Activated B cell treated with CpG ODN at 0.5 μM for 24 hours (primary cell): ENCODE measurements at places on chromosomes 1 and 21.

GRCh38 chr1:93353286-93353685 is 7.6 kb downstream of the DR1 start:
- H3K27ac ChIP-seq: no peak overlapping the region
- H3K4me3 ChIP-seq: no peak overlapping the region
- H3K27me3 ChIP-seq: no peaks in the 10 kb centered on the region
- no peak for DNase-seq
- peaks cover 70% of the 10 kb centered on the region for H3K36me3 ChIP-seq
- H3K4me1 ChIP-seq: peaks cover 52% of the 10 kb centered on the region

GRCh38 chr1:45205011-45205909 is 1.1 kb downstream of the ZSWIM5 start:
- peaks cover 13% of the 10 kb centered on the region for H3K4me1 ChIP-seq
- peaks cover 20% of the 10 kb centered on the region for H3K27me3 ChIP-seq
- DNase-seq: no peak
- H3K36me3 ChIP-seq: no peaks in the 10 kb centered on the region
- peak overlapping the region; percentile 84 for H3K4me3 ChIP-seq

GRCh38 chr1:59498640-59499039 is 201.7 kb downstream of the FGGY start:
- DNase-seq: no peak
- H3K27me3 ChIP-seq: no peaks in the 10 kb centered on the region
- H3K4me1 ChIP-seq: peaks cover 8% of the 10 kb centered on the region
- peaks cover 6% of the 10 kb centered on the region for H3K36me3 ChIP-seq

- peaks cover 15% of the 10 kb centered on the region for H3K4me1 ChIP-seq
- no peaks in the 10 kb centered on the region for H3K27me3 ChIP-seq
- no peak overlapping the region for H3K27ac ChIP-seq
- H3K4me3 ChIP-seq: no peak overlapping the region
These were observed 37.0 kb upstream of the ENAH start for GRCh38 chr1:225689882-225690459.

DNA sequence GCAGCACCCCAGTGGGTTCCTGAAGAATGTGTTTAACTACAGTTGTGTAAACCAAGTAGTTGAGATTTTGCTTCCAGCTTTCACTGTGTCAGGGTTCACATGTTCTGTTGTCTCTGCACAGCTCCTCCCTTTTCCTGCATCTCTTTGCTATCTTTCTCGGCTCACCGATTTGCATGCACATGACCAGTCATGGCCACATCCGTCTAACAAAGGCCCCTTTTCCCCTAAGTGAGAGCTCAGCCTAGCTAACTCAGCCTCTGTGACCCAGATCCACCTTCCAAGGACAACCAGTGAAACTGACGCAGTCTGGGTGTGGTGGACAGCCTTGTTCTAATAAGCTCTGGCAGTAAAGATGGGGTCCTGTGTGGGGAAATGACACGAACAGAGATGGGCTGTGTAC is 101.1 kb downstream of the ZP4 start:
- H3K4me1 ChIP-seq: no peaks in the 10 kb centered on the region
- no peak for DNase-seq
- H3K4me3 ChIP-seq: no peak overlapping the region
- H3K36me3 ChIP-seq: no peaks in the 10 kb centered on the region

DNA sequence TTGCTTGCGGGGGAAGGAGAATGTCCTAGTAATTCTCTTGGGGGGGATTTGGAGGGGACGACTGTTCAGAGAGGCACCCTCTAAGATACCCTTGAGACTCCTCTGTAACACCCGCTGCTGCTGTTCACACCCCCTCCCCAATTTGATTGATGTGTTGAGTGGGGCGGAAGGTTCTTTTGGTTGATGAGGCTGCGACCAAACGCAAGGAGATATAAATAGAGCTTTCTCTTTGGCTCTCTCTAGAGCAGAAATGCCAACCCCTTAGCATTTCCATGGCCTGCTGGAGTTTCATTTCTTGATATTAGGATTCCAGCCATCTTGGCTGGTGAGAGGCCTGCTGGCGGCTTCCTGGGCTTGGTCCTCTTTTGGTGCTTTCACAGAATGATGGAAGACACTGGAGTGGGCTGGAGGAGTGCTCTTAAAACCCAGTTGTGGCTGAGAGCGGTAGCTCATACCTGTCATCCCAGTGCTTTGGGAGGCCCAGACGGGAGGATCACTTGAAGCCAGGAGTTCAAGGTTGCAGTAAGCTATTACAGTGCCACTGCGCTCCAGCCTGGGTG is 2.0 kb downstream of the PIK3CD start:
- peaks cover 34% of the 10 kb centered on the region for H3K36me3 ChIP-seq
- no peaks in the 10 kb centered on the region for H3K27me3 ChIP-seq
- peak overlapping the region; percentile 99 for H3K27ac ChIP-seq
- DNase-seq: peak; percentile 30
- peaks cover 70% of the 10 kb centered on the region for H3K4me1 ChIP-seq

DNA sequence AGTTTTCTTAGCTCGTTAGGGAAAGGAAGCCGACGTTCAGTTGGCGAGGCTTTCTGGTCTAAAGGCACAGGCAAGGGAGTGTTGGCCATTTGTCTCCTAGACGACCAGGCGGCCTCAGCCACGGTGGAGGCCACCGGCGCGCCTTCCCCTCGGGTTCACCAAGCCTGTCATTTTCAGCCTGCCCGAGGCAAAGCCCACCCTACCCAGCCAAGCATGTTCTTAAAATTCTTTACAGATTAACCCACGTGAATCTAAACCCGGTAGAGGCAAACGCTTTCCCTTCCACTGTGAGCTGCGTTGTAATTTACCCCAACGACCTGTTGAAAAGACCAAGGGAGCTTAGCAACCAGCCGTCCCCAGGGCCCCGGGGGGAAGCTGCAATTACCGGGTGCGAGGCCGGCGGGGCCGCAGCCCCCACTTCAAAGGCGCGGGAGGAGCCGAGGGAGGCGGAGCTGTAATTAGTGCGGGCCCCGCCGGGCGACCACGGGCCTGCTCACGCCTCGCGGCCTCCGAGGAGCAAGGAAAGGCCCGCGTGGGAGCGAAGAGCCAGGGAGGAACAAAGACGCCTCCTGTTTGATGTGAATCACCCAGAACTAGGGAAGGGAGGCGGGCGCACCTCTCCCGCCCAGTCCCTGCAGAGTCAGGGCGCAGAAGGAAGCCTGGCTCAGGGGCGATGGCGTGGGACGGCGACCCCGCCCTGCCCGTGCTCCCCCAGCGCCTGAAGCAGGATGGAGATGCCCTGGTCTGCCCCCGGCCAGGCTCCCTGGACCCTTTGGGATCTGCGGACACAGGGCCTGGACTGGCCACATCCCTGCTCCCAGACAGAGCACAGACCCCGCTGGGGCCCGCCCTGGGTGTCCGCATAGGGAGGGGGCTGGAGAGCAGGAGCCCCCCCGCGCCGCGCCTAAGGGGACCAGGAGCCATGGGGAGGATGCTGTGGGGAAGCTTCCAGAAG is 12.1 kb upstream of the TSPEAR start:
- DNase-seq: no peak
- no peaks in the 10 kb centered on the region for H3K36me3 ChIP-seq
- peak overlapping the region; percentile 35 for H3K4me3 ChIP-seq
- H3K27ac ChIP-seq: no peak overlapping the region

DNA sequence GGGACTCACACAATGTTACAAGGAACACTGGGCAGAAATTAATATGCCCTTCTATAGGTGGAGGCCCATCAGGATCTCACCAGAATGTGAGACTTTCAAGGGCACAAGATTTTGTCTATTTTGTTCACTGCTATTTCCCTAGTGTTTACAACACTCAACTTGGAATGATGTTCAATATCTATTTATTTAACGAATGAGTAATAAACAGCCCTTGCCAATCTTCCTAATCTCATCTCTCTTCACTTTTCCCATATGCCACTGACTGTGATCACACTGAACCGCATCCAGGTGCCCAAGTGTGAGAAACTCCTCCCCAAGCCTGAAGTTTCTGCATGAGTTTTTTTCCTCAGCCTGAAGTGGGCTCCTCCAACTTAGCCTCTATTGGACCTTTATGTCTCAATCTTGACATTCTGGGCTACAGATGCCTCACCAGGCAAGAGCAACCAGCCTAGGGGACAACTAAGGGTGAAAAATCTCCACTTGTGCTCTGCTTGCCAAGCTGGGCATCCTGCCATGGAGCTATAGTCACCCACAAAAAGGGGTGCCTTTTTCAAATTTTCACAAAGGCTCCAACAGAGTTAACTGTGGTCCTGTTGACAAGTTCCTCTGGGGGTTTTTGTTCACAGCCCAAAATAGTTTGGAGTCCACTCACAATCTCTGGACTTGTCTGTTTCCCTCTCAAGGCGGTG is 105.6 kb downstream of the PLPP3 start:
- H3K27ac ChIP-seq: no peak overlapping the region
- H3K4me1 ChIP-seq: peaks cover 57% of the 10 kb centered on the region
- H3K36me3 ChIP-seq: no peaks in the 10 kb centered on the region

GRCh38 chr1:33661811-33662454 is 189.5 kb downstream of the ZSCAN20 start:
- DNase-seq: no peak
- no peak overlapping the region for H3K4me3 ChIP-seq
- peaks cover 5% of the 10 kb centered on the region for H3K27me3 ChIP-seq
- H3K27ac ChIP-seq: no peak overlapping the region

DNA sequence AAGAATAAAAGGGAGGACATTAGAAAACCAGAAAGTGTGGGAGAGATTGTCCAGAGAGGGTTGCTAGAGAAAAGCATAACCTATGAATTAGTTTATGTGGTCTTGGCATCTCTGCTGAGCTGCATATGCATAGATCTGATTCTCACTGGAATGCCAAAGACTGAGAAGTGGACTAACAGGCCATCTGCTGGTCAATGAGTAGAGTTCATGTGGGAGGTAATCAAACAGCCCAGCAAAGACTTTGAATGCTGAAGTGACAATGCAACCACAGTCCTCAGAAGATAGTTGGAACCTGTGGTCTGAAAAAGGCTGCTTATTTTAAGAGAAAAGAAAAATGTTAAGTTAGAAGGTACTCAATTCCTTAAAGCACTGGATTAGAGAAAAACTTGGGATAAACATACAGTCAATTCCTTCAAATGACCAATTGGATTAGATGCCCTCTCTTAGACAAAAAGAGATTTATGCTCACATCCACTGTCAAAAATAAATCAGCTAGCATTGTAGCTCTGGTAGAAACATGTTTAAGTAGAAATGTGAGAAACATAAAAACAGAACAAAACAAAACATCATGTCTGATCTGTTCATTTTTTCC is 382.8 kb downstream of the AMY1C start:
- no peaks in the 10 kb centered on the region for H3K27me3 ChIP-seq
- no peaks in the 10 kb centered on the region for H3K36me3 ChIP-seq
- H3K4me1 ChIP-seq: no peaks in the 10 kb centered on the region
- no peak for DNase-seq
- no peak overlapping the region for H3K27ac ChIP-seq

GRCh38 chr1:52672946-52673345 is 25.2 kb downstream of the COA7 start:
- no peak overlapping the region for H3K4me3 ChIP-seq
- H3K4me1 ChIP-seq: peaks cover 10% of the 10 kb centered on the region
- DNase-seq: no peak
- no peaks in the 10 kb centered on the region for H3K27me3 ChIP-seq

DNA sequence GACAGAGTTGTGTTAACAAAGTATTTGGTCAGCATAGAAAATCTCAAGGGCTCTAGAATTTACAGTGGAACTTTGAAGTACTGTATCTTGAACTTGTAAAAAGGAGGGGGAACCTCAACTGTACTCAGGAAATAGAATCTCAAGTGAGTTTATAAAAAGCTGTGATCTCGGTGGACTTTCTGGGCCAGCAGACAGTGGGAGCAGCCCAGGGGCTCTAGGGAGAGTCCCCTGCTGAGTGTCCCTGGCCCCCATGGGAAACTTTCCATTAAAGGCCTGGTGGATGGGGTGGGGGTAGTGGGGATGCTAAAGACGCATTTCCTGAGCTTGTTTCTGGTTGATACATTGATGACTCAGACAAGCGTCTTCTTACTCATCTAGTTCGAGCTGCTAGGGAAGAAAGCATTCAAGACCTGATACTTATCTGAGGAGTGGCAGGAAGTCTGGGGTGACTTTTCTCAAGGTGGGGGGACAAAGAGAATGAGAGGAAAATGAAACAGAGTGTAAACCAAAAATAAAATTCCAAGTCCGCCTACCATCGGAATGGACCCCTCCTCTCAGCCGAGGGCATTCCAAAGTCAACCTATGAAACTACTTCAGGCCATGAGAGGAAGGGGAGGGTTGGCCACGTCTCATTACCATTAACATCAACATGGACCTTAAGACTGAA is 65.5 kb downstream of the NID1 start:
- peaks cover 15% of the 10 kb centered on the region for H3K4me1 ChIP-seq
- H3K27me3 ChIP-seq: peaks cover 3% of the 10 kb centered on the region
- peak overlapping the region; percentile 89 for H3K27ac ChIP-seq
- no peak for DNase-seq
- H3K36me3 ChIP-seq: no peaks in the 10 kb centered on the region

DNA sequence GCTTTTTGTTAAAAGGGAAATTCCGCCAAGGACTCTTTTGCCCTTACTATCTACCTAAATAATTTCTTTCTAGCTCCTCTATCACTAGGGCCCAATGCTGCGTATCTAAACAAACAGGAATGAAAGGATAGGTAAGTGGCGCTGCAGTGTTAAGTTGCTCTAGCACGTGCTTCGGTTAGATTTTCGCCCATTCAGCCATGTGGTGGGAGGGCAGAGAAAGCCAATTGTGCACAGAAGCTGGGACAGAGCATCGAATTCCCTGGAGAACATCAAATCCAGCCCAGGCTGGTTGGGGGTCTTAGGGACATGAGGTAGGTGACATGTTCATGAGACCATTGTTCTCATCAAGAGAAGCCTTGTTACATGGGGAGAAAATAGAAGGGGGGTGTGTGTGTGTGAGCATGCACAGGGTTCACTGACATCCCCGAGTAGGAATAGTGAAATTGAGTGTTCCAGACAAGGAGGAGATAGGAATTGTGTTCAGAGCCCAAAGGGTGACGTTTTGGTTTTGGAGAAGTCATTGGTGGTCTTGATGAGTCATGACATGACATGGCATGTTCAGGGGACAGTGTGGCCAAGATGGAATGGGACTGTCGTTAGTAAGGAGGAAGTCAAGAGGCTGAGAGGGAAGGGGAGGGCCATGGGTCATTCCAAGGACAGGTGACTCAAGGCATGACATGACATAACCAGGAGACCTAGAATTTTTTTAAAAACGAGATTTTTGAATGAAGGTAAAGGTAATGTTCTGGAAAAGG is 107.1 kb downstream of the TLR5 start:
- no peak overlapping the region for H3K4me3 ChIP-seq
- H3K27me3 ChIP-seq: peaks cover 21% of the 10 kb centered on the region
- no peaks in the 10 kb centered on the region for H3K4me1 ChIP-seq
- no peak for DNase-seq

DNA sequence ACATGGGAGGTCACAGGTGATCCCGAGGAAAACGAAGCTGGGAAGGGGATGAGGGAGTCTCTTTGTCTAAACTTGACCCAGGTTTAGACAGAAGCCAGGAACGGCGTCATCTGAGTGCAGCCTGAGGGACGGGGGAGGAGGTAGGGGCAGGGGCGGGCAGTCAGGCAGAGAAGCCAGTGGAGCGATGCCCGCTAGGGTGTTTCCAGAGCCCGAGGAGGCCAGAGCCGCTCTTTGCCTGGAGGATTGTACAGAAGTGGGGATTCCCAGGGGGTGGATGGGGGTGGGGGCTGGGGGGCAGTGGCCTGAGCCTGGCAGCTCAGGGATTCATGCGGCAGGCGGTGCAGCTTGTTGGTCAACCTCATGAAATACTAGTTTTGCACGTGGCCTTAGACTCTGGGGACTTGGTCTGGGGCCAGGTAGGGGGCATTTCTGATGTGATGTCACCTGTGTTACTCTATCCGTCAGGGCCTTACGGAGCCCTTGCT is 58.4 kb downstream of the VPS26C start:
- H3K27me3 ChIP-seq: no peaks in the 10 kb centered on the region
- H3K36me3 ChIP-seq: peaks cover 2% of the 10 kb centered on the region
- H3K27ac ChIP-seq: peak overlapping the region; percentile 84

- peaks cover 51% of the 10 kb centered on the region for H3K36me3 ChIP-seq
- peaks cover 17% of the 10 kb centered on the region for H3K4me1 ChIP-seq
- DNase-seq: no peak
- H3K27me3 ChIP-seq: no peaks in the 10 kb centered on the region
- no peak overlapping the region for H3K27ac ChIP-seq
- no peak overlapping the region for H3K4me3 ChIP-seq
These were observed 4.8 kb upstream of the KCNAB2 start for GRCh38 chr1:6040861-6041415.
